ENCODE measurements at places on chromosomes 11 and 22.

GRCh38 chr11:107973641-107974040 is 35.1 kb upstream of the CUL5 start:
- no peak for DNase-seq

DNA sequence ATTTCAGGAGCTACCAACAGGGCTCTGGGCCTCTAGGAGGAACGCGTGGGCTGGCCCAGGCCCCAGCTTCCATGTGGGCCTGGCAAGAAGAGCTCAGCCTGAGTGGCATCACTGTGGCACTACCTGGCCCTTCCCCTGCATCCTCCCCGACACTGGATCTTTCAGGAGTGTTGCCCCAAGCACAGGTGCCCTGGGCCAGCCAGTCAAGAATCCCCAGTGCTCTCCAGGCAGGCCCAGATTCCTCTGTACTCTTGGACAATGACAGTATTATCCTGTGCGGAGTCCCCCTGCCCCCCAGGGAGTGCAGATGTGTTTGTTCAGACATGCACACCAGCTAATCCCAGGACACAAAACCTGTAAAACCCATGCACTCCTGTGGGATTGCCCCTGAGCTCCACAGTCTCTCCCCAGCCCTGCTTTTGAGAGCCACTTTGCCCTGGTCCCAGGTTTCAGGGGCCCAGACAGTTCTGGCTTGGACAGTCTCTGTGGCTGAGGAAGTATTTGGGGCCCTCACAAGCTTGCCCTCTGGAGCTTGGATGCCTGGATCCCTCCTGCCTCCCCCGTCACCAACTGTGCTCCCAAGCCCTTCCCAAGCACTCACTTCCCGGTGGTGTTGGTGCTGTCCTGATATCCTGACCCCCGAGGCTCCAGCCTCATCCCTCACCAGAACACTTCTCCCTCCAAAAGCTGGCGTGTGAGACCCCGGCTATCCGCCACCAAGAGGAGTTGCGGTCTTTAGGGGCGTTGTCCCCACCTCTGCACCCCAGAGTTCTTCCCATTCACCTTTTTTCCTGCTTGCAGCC is 39.9 kb downstream of the KCNC1 start:
- no peak for DNase-seq

GRCh38 chr11:101618709-101619108 is 34.9 kb upstream of the TRPC6 start:
- DNase-seq, result no peak

DNA sequence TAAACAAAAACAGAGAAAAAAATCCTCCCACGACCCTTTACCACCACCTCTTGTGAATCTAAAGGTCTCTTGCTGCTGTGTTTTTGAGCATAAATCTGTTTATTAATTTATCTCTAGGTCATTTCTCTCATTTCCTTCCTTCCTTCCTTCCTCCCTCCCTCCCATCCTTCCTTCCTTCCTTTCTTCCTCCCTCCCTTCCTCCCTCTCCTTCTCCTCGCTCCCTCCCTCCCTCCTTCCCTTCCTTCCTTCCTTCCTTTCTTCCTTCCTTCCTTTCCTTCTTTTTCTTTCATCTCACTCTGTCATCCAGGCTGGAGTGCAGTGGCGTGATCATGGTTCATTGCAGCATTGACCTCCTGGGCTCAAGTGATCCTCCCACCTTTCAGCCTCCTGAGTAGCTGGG is 13.5 kb upstream of the APOBEC3A start:
- DNase-seq, result no peak

- DNase-seq, result no peak
These were observed 1217.6 kb downstream of the JRKL start for GRCh38 chr11:97607291-97608000.

DNA sequence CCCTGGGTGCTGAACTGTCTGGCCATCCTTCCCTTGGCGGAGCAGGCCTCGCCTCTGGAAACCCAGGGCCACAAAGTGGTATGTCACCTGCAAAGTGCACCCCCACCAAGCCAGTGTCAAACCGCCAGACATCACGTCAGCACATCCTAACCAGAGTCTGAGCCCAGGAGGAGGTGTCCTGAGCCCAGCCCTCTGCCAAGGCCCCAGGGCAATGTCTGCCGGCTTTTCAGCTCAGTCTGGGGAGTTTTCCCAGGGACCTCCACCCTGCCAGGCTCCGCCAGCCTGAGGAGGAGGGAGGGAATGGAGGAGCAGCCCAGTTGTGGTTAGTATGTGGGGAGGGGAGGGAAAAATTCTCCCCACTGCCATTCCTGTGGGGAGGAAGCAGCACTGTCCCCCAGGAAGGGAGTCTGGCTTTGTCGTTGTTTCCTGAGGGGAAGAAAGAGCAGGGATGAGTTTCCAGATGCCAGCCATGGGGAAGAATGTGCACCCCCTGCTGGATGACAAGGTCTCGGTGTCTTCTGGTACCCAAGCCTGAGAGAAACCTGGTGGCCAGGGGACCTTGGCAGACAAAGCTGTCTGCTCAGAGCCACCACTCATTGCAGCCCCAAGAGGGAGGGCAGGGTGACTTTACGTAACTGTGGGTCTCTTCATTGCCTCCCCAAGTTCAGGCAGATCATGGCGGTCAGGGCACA is 81.4 kb upstream of the CD82 start:
- no peak for DNase-seq

GRCh38 chr22:32339190-32340012 is 18.3 kb upstream of the RFPL3 start:
- no peak for DNase-seq

DNA sequence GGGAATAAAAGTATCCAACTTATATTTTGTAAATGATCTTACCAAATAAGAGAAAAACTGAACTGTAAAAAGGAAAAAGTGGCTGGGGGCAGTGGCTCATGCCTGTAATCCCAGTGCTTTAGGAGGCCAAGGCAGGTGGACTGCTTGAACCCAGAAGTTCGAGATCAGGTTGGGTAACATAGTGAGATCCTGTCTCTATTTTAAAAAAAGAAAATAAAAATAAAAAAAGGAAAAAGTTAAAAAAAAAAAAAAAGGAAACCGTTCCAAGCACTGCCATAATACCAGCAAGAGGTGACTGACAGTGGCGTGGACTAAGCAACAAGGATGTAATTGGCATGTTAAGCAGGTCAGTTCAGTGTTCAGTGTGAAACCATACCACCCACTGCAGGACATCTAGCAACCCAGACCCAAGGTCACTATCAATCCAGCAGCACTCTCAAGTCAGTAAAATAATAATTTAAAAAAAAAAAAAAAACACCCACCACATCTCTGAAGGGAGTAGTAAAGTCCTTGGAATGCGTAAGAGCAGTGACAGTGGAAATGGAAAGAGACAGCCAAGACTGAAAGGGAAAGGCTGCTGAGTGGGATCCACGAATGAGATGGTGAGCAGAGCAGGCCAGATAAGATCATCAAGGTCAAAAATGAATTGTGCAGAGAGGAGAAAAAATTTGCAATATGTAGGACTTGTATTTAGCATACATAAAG is 43.6 kb downstream of the MAPK1 start:
- DNase-seq, result no peak

- no peak for DNase-seq
These were observed 11.7 kb downstream of the THOC5 start for GRCh38 chr22:29541845-29542244.

GRCh38 chr11:35582033-35582432 is 36.2 kb upstream of the FJX1 start:
- DNase-seq, result no peak

DNA sequence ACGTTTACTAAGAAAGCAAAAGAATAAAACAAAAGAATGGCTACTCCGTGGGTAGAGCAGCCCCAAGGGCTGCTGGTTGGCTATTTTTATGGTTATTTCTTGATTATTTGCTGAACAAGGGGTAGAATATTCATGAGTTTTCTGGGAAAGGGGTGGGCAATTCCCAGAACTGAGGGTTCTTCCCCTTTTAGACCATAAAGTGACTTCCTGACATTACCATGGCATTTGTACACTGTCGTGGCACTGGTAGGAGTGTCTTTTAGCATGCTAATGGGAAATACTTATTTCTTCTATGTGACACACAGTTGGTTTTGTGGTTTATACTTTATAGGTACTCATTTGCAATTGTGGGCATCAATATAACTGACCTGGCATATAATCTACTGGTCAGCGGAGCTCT is 56.3 kb downstream of the SLN start:
- DNase-seq, result no peak

DNA sequence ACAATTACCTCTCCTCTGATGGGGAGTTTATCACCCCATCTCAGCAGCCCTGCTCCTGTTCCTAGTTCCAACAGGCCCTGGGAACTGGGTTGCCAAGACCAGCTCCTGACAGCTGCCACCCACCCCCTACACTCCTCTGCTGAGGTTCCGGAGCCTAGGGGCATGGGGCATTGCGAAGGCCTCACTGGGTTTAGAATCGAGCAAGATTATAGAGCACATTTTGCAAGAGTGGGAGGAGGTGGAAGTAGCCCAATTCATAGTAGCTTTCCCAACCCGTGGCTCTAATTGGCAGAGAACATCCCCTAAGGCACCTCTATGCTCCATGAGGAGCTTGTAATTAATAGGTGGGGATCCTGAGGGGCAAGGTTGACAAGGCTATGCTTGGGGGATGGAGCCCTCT is 23.0 kb downstream of the MYEOV start:
- DNase-seq, result no peak

GRCh38 chr11:113572136-113572735 is 97.0 kb upstream of the DRD2 start:
- no peak for DNase-seq

DNA sequence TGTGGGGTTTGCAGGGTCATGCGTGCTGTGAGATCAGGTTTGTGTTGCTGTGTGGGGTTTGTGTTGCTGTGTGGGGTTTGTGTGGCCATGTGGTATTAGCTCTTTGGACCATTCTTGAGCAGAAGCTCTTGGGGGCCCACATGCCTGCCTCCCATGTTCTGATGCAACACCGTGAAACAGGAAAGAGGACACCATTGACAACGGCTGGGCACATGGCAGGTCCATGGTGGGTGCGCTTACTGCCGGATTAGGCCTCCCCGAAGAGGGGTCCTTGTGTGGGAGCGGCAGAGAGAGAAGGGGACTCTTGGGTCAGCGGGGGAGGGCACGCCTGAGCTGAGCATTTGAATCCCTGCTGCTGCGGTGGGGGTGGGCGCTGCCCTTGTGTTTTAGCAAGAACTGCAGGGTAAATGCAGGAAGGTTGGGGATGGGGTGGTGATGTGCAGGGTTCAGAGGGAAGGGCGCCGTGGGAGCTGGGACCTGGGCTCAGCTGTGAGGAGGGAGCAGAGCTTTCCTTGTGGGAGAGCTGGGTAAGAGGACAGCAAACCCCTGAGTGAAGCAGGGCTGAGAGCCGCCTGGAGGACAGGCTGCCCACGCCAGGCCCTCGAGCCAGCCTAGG is 361.5 kb downstream of the TBC1D22A start:
- no peak for DNase-seq

- no peak for DNase-seq
These were observed 11.2 kb upstream of the BID start for GRCh38 chr22:17785185-17786184.

GRCh38 chr11:114064216-114064615 is 4.7 kb downstream of the ZBTB16 start:
- no peak for DNase-seq

DNA sequence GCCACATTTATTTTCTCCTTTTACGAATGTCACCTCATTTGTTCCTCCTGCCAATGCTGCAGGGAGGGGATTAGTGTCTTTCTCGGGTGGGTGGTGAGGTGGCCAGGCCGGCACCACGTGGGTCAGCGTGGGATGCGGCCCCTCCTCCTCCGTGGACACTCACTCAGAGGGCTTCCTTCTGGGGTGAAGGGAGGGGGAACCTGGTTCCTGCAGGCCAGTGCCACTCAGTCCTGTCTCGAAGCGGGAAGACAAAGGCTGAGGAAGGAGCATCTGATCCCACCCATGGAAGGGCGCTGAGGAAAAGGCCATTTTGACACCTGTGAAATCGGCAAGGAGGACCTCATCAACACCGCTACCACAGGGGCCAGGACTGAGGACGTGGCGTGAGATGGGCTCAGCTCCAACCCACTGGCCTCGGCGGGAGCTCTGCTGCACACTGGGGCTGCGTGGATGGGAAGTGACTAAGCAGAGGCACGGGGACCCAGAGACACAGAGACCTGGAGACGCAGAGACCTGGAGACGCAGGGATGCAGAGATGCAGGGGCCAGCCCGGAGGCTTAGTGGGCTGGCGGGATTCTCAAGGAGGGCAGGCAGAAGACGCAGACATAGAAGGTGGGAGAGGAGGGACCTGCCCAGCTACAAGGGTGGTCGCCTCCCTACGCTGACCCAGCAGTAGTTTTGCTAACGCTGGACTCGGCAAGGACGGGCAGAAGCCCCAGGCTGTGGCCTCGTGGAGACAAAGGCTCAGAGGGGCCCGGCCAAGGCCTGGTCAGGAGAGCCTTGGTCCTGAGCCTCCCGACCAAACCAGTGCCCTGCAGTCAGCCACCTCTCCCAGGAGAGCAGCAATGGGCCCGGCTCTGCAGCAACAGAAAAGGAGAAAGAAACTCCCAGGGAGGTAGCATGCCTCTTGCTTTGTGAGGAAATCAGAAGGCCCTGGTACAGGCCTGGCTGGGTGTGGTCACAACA is 1071.2 kb downstream of the BRD1 start:
- no peak for DNase-seq

GRCh38 chr11:13784855-13785254 is 116.4 kb downstream of the FAR1 start:
- no peak for DNase-seq

DNA sequence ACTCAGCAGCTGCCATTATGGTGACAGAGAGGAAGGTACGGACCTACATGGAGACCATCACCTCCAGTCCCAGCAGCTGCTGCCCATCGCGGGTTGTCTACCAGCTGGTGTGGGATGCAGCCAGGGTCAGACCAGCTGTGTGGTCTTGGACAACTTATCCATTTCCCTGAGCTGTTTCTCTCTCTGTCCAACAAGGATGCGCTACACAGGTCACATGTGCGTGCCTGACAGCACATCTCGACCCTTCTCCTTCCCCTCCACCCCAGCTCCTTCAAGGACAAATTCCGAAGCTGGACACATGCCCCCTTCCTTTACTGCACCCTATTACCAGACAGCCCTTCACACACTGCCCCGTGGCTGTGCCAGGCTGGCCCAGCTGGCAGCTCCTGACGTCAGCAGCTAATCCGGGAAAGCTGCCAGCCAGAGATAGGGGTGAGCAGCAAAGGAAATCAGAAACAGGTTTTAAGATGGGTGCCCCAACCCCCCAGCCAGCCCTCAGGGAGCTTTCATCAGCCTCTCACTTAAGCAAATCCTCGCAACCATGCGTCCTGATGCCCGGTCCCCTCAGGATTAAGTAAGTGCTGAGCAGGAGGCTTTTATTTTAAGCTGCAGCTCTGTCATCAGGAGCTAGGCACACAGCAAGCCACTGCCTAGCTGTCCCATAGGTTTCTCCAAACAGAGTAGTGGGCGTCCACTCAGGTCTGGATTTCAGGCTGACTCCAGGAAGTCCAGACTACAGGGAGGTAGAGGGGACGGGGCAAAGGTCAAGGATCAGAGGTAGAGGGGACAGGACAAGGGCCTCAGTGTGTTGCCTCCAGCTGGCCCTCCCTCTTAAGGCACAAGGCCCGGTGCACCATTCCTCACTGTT is 20.3 kb downstream of the TEF start:
- no peak for DNase-seq

GRCh38 chr11:2451916-2452315 is 7.1 kb downstream of the KCNQ1 start:
- DNase-seq, result no peak

GRCh38 chr11:15114501-15115475 is at the start of gene INSC:
Gene INSC (plus strand): TSS chr11:15114923. CDS start chr11:15149175, 34,252 bp downstream.
- DNase-seq, result no peak

- DNase-seq, result peak; percentile 59
These were observed 10.3 kb upstream of the IGSF9B start for GRCh38 chr11:133966921-133967598.

All from stimulated activated CD8-positive, alpha-beta memory T cell treated with anti-CD3 and anti-CD28 coated beads, Interleukin-7, amount 100 ng/mL, for 24 hours (primary cell).